ENCODE measurements at places on chromosomes 7 and 10.

DNA sequence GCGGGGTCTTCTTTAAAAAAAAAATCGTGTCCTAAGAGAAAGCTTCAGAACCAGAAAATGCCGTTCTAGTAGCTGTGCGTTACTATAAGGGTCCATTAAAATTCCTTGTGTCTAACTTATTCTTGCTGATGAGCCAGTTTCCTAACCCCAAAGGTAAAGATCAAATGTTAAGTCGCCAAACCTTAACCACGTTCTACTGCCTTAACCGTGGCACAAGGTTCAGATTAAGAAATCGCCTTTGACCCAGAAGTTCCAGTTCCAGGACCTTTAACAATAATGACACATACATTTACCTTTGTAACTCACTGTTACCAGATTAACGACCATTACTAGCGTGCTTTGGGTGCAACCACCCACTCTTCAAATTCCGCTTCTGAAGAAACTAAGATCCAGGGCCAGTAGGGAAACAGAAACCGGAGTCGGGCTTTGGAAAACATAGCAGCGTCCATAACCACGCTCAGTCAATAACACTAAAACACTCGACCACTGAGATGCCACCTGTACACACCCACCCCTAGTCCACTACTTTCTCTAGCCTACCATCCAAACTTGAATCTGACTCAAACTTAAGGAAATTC is 620 bp downstream of the BET1 start:
- ATAC-seq, result peak; percentile 26

- ATAC-seq, result no peak
These were observed 78.7 kb downstream of the PRLHR start for GRCh38 chr10:118516716-118517115.

DNA sequence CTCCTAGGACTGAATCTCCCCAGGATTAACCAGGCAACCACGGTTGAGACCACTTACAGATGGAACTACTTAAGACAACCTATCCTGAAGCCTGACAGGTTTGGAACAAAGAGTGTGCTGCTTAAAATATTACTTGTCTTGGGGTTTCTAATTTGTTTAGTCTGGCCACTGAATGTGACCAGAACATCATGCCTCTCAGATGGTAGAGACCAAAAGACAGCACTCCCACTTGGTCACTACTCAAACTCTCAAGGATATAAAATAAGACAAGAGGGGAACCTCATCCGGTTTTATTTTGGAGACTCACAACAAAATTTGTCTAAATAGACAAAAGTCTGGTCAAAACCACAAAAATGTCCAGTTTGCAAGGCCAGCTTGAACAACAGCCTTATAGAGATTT is 15.3 kb downstream of the MRPL32 start:
- no peak for ATAC-seq

DNA sequence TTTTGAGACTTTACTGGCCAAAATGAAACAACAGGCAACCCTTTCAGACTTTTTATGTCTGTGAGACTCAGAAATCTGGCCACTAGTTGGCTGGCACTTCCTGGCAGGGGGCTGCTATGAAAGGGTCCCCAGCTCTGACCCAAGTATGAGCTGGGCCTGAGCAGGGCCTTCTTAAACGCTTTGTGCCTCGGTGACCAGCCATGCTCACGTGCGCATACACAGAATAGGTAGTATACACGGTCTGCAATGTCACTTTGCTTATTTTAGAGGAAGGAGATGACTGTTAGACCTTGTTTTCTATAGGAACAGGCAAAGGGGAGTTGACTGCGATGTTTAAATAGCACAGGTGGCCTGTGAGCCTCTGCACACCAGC is 129.6 kb downstream of the VIPR2 start:
- no peak for ATAC-seq

DNA sequence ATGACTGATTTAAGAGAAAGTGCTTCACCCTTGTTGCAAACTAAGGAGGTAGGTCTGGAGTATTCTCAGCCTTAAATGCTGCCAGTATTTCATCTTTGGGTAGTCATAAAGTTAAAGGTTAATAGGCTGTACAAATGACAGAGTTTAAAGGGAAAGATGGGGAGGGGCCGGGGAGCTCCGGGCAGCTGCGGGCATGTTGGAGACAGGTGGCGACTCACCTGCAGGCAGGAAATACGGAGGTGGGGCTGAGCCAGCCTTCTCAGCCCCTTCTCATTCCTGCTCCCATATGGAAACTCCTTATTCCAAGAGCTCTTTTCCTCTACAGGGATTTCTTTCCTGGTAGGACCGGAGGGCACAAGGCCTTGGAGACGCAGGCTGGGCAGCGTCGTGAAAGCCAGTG is 31.8 kb upstream of the HMX3 start:
- ATAC-seq, result peak; percentile 67

DNA sequence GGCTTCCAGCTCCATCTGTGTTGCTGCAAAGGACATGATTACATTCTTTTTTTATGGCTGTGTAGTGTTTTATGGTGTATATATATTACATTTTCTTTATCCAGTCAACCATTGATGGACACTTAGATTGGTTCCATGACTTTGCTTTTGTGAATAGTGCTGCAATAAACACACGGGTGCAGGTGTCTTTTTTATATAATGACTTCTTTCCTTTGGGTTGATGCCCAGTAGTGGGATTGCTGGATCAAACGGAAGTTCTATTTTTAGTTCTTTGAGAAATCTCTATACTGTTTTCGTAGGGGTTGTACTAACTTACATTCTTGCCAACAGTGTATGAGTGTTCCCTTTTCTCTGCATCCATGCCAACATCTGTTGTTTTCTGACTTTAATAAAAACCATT is 189.7 kb downstream of the ACTR3B start:
- ATAC-seq, result no peak

DNA sequence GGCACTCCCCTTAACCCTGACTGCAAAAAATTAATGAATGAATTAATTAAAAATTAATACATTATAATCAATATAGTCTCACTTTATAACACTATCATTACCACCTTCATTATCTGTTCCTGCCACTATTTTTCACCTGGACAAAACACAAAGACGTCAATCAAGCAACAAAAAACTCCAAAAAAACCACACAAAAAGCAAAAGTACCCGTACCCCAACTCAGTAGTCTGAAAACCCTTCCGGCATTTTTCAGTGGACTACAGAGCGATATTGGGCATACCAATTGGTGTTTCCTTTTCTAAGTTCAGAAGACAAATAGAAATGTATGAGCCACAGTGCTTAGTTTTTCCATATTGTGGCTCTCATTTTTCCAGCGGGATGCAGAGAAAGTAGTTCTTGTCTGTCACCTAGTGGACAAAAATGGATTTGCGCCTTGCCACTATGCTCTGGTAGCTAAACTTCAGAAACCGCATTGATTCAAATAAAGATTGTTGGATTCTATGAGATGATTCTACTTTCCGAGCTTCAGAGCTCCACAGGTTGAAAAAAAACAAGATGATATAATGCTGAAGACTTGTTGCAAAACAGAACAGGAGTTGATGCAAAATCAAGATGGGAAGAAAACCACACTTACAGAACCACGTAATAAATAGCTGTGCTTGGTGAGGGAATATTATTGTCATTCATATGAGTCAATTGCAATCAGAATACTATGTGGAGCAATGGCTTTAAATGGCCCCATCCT is 50.6 kb upstream of the ITGB1 start:
- peak; percentile 30 for ATAC-seq

GRCh38 chr7:155660758-155661093 is 16.3 kb downstream of the RBM33 start:
- ATAC-seq, result no peak

Measured in esophagus mucosa (tissue), 1 donor.